ENCODE measurements at places on chromosomes 2 and 18.

GRCh38 chr2:170255971-170256370, 78.0 kb downstream of the MYO3B start:
- H3K36me3 ChIP-seq: no peaks in the 10 kb centered on the region
- H3K27ac ChIP-seq: no peak overlapping the region
- H3K4me3 ChIP-seq: no peak overlapping the region
- no peaks in the 10 kb centered on the region for H3K4me1 ChIP-seq
- peaks cover 43% of the 10 kb centered on the region for H3K27me3 ChIP-seq

- no peaks in the 10 kb centered on the region for H3K27me3 ChIP-seq
- no peaks in the 10 kb centered on the region for H3K36me3 ChIP-seq
- H3K4me1 ChIP-seq: no peaks in the 10 kb centered on the region
- no peak for DNase-seq
These were observed 68.7 kb upstream of the STK39 start for GRCh38 chr2:168316073-168316440.

DNA sequence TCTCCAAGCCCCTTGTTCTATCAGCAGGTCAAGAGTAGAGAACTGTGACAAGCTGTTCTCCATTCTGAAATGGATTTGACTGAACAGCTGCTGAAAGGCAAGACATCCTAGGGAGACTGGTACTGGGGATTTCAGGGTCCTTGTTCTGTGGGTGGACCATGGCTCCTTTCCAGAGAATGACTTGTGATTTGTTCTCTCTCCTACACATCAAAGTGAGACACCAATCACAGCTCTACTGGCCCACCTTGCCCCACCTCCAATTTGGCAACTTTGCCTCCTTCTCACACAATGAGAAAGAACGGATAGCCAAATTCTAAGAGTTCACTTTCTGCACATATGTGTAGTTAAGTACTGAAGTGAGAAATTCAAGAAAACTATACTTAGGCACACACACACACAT, 67.4 kb downstream of the BCL11A start:
- no peak overlapping the region for H3K4me3 ChIP-seq
- no peak overlapping the region for H3K27ac ChIP-seq
- no peak for DNase-seq
- H3K4me1 ChIP-seq: no peaks in the 10 kb centered on the region

DNA sequence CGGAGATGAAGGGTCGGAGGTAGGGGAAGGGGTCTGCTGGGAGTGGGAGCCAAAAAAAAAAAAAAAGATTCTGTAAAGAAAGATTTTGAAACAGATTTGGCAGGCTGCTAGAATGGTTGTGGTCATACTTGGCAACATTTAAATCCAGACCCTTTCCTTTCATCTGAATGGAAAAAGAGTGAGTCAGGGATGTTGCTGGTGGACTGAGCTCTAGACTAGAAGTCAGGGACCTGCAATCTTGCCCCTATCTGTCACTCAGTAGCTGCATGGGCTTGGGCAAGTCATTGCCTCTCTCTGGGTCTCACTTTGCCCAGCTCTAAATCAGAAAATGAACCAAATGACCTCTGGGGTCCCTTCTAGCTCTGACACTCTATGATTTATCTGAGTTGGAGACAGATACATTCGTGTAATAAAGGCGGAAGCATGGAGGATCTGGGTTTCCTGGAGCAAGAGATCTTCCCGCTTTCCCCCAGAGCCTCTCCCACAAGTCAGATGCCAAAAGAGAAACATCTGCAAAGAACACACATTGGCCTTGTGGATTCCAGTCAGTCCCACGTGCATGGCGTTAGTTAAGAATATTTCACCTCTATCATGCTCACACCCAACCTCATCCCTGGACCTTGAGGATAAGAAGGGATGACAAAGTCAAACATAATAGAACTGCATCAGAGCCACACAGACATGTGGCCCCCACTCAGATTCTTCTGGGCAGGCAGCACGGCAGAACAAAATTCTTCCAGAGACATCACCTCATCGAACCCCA, 58.5 kb downstream of the ADD2 start:
- H3K27ac ChIP-seq: no peak overlapping the region
- no peak overlapping the region for H3K4me3 ChIP-seq
- peaks cover 25% of the 10 kb centered on the region for H3K27me3 ChIP-seq
- no peak for DNase-seq
- no peaks in the 10 kb centered on the region for H3K4me1 ChIP-seq

- peak within 1 kb of the TSS; percentile 70 for H3K4me3 ChIP-seq
- no peak for DNase-seq
- no peaks in the 10 kb centered on the region for H3K36me3 ChIP-seq
These were observed at the start of gene ACOXL for GRCh38 chr2:110732422-110733413. Gene ACOXL (plus strand): TSS chr2:110732573. CDS start chr2:110768390, 35,817 bp downstream.

DNA sequence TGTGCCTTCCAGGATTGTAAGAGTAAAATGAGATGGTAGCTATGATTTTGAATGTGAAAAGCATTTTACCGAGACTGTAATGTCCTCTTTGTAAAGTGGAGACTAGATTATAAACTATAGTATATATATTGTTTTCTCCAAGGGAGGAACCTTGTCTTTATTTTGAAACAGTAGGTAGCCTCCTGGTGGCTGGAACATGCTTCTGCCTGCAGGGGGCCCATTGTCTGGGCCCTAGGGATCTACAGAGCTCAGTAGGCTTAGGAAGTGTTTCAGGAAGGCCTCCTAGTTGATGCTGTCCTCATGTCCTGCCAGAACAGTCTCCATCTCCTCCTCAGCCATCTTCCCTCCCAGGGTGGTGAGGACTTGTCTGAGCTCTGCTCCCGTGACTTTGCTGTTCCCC, 3.0 kb downstream of the PIKFYVE start:
- peaks cover 27% of the 10 kb centered on the region for H3K4me1 ChIP-seq
- H3K27ac ChIP-seq: no peak overlapping the region
- peaks cover 44% of the 10 kb centered on the region for H3K36me3 ChIP-seq
- no peak overlapping the region for H3K4me3 ChIP-seq

- H3K36me3 ChIP-seq: no peaks in the 10 kb centered on the region
- no peak overlapping the region for H3K4me3 ChIP-seq
- no peak for DNase-seq
- no peak overlapping the region for H3K27ac ChIP-seq
- no peaks in the 10 kb centered on the region for H3K4me1 ChIP-seq
These were observed 64.7 kb downstream of the MRPL35 start for GRCh38 chr2:86263956-86264355.

GRCh38 chr2:165560377-165560988, 91.0 kb downstream of the CSRNP3 start:
- no peaks in the 10 kb centered on the region for H3K4me1 ChIP-seq
- peaks cover 6% of the 10 kb centered on the region for H3K27me3 ChIP-seq
- H3K4me3 ChIP-seq: no peak overlapping the region
- H3K36me3 ChIP-seq: no peaks in the 10 kb centered on the region
- no peak overlapping the region for H3K27ac ChIP-seq
- DNase-seq: no peak

DNA sequence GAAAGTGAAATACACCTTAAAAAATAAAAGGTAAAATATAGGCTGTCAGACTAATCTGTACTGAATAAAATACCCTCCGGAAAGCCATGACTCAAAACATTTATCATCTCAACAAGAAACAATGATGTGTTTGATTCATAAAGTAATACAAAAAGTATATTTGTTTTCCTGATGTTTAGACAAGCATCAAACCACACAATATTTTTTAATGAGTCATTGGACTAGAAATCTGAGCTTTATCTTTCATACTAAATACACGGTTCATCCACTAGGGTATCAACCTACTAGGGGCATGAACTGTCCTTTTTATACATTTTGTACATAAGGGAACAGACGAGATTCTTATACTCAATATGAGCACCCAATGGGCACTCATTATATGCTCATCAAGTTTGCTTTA, 31.3 kb downstream of the CD226 start:
- no peaks in the 10 kb centered on the region for H3K27me3 ChIP-seq
- H3K4me3 ChIP-seq: no peak overlapping the region
- peaks cover 3% of the 10 kb centered on the region for H3K36me3 ChIP-seq
- H3K4me1 ChIP-seq: peaks cover 25% of the 10 kb centered on the region

DNA sequence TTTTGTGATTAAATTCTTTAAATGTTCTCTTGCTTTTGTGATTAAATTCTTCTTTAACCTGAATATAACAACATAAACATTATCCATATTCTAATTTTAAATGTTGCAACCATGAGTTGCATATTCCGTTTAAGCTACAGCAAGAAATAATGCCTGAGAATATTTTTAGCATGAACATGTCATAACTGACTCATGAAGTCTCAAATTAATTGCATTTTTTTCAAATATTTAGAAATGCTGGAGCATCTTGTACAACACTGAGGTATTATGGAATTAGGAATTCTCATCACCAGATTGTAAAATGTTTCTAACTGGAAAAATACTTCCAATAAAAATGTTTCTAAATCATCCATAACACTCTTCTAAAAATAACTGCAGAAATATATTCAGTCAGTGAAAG, 14.7 kb downstream of the ROCK2 start:
- no peaks in the 10 kb centered on the region for H3K36me3 ChIP-seq
- H3K4me1 ChIP-seq: peaks cover 22% of the 10 kb centered on the region
- H3K27me3 ChIP-seq: no peaks in the 10 kb centered on the region
- no peak overlapping the region for H3K4me3 ChIP-seq

DNA sequence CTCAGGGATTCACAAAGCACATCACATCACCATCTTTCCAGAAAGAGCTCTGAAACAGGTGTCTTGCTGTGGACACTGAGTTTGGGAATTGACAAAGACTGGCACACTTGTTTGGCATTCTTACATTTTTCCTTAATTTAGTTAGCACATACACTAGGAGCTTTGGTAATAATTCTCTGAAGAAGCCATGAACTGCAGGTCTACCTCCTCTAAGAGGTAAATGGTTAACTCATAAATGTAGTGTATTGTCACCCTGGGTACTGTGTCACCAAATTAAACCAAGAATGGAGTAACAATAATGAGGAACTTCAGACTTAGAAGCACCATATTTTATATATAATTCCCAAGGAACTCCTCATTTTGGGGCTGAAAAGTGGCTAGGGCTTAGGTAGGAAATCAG, 22.6 kb downstream of the EIF4E2 start:
- H3K27ac ChIP-seq: no peak overlapping the region
- peaks cover 61% of the 10 kb centered on the region for H3K36me3 ChIP-seq
- DNase-seq: no peak
- H3K4me1 ChIP-seq: peaks cover 8% of the 10 kb centered on the region
- H3K4me3 ChIP-seq: no peak overlapping the region
- no peaks in the 10 kb centered on the region for H3K27me3 ChIP-seq

DNA sequence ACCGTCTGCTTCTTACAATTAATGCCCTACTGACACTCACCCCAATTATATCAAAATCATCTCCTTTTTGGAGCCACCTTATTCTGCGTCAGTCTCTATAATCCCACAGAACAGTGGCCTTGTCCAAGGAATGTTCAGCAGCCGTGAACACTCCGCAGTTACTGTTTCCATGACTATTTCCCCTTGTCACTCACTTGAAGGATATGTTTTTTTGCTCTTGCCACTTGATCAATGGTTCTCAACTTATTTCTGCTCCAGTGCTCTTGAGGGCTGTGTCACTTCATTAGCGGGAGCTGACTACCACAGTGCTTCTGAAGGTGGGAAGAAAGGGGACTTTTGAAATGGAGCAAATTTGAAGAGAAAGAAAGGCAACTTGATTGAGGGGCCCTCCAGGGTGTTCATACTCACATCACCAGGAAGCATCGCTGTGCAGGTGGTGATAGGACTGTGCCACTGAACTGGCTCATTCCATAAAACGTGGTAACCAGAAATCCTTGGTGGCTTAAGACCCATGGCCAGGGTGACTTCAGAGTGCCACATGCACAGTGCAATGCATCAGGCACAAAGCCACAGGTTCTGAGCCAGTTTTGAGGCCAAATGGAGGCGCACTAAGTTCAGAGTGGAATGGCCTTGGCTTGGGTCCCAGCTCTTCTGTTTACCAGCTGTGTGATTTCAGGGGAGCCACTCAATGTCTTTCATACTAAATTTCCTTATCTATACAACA, 320.6 kb upstream of the RAB12 start:
- H3K27ac ChIP-seq: no peak overlapping the region
- no peak for DNase-seq
- H3K27me3 ChIP-seq: no peaks in the 10 kb centered on the region

- DNase-seq: no peak
- no peaks in the 10 kb centered on the region for H3K4me1 ChIP-seq
- no peaks in the 10 kb centered on the region for H3K36me3 ChIP-seq
These were observed 59.8 kb downstream of the GYPC start for GRCh38 chr2:126715576-126716406.

DNA sequence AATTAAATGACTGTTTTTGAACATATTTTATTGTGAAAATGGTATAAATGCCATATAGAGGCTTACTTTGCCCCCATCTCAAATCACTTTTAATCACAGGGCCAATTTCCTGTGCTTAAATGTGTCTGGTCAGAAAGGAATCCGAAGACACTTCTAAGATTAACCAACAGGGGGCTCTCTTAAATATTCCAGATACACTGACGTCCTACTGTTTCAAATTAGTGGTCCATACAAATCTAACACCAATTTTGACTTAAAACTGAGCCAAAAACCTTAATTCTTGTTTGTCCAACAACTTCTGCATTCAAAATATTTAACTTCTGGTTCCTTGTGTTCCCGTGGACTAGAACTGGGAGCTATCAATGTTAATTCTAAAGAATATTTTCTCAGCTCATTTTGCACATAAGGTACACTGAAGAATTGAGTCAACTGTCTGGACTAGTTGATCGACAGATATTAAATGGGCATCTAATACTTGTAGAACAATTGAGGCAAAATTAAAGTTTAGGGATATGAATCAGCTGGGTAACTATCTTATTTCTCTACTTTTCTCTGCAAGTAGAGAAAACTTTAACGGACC, 557.5 kb downstream of the ARHGAP15 start:
- peaks cover 36% of the 10 kb centered on the region for H3K4me1 ChIP-seq
- no peak overlapping the region for H3K27ac ChIP-seq
- no peak overlapping the region for H3K4me3 ChIP-seq
- H3K36me3 ChIP-seq: peaks cover 7% of the 10 kb centered on the region

DNA sequence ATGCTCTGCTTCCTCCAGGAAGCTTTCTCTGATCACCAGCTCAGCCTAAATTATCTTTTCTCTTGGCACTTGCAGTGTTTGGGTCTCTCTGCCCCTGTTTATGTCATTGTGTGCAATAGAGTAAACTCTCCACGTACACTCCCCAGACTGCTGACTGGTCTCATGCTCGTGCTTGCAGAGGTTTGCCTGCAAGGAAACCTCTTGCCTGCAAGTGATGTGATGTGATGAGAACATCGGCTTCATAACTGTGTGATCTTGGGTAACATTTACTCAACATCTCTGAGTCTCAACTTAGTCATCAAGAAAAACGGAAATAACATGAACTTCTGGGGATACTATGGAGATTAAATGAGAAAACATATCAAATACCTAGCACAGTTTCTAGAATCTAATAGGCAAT, 92.3 kb downstream of the BIN1 start:
- H3K27ac ChIP-seq: no peak overlapping the region
- H3K4me3 ChIP-seq: no peak overlapping the region
- H3K27me3 ChIP-seq: peaks cover 58% of the 10 kb centered on the region

GRCh38 chr2:32591669-32592463, 36.0 kb upstream of the TTC27 start:
- no peaks in the 10 kb centered on the region for H3K27me3 ChIP-seq
- DNase-seq: no peak
- H3K4me3 ChIP-seq: no peak overlapping the region
- peaks cover 10% of the 10 kb centered on the region for H3K4me1 ChIP-seq
- peak overlapping the region; percentile 80 for H3K27ac ChIP-seq
- peaks cover 17% of the 10 kb centered on the region for H3K36me3 ChIP-seq

Data from effector memory CD8-positive, alpha-beta T cell (primary cell).